Inflammatory macrophage (primary cell): ENCODE measurements at places on chromosomes 7 and 10.

GRCh38 chr10:108404155-108404554 lies 1239.6 kb upstream of the SORCS1 start:
- DNase-seq = no peak

DNA sequence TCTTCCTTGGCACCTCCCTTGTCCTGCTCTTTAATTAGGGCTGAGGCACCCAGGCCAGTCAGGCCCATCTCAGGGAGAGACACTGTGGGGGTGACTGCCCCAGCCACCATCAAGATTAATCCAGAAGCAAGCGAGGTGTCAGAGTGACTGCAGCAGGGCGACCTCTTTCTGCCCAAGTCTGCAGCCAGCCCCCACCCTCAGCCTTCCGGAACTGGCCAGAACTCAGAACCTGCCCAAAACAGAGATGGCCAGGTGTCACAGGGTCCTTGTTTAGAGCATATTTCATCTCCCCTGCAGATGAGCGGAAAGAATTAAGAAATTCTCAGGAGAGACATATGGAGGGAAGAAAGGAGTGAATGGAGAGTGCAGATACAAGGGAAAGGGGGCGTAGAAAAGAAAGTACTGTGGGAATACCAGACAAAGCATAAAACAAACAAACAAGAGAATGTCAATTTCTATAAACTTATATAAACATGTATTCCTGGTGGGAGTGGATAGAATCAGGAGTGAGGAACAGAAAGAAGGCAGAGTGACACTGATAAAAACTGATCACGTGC lies 188.8 kb upstream of the NRP1 start:
- DNase-seq = no peak

- peak; percentile 10 for DNase-seq
These were observed 86.8 kb downstream of the CD36 start for GRCh38 chr7:80725181-80725611.

DNA sequence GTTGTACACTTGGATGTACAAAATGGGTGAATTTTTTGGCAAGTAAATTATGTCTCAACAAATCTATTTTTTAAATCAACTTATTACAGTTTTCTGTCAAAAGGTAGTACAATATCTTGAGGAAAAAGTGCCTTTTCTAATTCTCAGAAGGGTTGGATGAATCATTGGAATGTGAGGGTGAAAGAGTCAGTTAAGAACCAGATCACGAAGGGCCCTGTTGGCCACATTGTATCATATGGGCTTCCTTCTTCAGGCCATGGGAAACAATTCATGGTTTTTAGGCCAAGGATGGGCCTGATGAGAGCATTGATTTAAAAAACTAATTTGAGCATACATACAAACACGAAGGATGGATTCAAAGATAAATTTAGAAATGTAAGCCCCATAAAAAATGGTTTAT lies 503.7 kb downstream of the TNS3 start:
- DNase-seq = no peak

GRCh38 chr7:67105377-67105776 lies 108.7 kb downstream of the TYW1 start:
- peak; percentile 9 for DNase-seq

GRCh38 chr10:121362026-121362425 lies 236.2 kb downstream of the FGFR2 start:
- DNase-seq = no peak

- DNase-seq = no peak
These were observed 277.0 kb downstream of the GFRA1 start for GRCh38 chr10:115996031-115996430.

DNA sequence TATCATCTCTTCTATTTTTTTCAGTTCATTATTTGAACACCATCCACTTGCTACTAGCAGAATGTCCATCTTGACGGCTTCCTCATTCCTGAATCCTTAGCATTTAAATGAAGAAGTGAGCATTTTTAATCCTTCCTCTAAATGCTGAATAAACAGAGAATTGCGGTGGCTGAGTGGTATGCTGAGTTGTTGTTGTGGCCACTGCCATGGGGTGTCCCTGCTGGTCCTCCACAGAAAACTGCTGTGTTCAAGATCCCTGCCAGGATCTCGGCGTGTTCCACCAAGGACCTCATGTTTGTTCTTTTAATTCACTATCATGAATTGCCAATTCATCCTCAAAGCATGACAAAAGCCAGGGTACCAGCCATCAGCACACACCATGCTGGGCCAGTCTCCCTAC lies 48.9 kb upstream of the HABP2 start:
- peak; percentile 78 for DNase-seq

- DNase-seq = no peak
These were observed 320.8 kb downstream of the EXOC4 start for GRCh38 chr7:133573554-133574265.

DNA sequence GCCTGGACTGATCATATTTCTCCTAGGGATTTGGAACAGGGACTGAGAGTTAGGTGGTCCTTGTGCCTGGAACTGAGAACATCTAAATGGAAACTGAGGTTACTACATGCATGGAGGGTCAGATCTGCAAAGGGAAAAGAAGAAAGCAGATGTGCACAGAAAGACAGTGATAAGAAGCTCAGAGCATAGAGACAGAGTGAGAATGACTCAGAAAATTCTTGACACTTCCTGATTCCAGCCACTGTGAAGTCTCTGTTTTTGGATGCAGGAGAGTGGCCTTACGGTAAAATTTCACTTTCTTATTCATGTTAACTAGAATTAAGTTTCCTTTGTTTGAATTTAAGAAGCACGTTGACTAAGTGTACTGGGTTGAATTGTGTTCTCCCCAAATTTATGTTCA lies 241.7 kb downstream of the TMEM26 start:
- no peak for DNase-seq

DNA sequence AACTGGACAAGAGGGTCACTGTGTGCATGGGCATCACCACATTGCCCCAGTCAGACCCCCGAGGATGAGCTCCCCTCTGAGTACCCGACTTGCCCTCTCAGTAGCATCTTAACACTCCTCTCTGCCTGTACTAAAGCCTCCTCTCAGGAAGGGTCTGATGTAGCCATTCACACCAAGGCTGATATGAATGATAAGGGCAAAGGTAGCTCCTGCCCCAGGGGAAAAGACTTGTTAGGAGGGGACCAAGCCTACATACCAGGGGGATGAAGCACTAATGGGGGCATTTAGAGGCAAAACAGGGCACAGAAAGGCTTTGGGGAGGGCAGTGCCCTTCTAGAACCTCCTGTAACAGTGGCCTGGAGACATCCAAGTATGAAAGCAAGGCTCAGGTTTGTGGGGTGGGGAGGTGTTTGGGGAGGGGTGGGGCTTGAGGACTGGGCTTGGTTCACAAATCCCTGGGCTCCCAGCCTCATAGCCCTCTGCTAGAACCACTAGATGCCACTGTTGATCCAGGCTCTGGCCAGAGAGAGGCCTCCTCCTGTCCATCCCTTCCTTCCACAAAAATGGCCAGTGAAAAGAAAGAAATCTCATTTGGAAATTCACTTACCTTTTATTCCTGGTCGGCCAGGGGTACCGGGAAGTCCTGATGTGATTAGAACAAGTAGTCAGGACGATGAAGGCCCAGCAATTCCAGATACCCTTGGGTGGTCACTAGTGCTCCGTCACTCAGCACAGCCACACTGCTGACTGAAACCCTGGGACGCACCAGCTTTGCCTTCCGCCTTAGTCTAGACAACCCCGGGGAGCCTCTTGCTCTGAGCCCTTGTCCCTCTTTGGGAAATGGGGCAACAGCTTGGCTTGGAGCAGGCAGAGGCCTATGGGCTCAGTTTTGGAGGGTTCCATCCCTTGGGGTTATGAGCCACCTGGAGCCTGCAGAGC lies 40.3 kb downstream of the COL17A1 start:
- peak; percentile 47 for DNase-seq
